ENCODE measurements at places on chromosomes 1 and 21.

DNA sequence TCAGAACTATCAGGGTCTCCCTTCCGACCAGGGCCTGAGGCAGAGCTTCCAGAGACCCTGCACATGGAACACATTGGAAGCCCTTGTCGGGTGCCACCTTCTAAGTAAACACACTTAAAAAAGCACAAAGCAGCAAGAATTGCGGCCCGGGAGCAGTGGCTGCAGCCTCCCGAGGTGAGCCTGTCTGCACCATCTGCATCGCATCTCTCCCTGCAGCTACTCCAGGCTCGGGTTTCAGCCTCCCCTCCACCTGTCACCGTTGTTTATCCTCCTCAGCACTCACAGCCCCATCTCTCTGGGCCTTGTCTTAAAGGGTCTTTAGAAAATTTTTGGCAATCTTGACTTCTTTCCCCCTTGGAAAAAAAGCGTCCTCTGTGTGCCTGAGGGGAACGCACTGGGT is 95.1 kb upstream of the ARHGEF16 start:
- no peak for DNase-seq

GRCh38 chr1:162384601-162385279 is 3.2 kb downstream of the C1orf226 start:
- no peak for DNase-seq

GRCh38 chr1:31980835-31981455 is 32.7 kb upstream of the KHDRBS1 start:
- no peak for DNase-seq

GRCh38 chr1:151680391-151680790 is 36.2 kb downstream of the CELF3 start:
- DNase-seq, result peak; percentile 32

DNA sequence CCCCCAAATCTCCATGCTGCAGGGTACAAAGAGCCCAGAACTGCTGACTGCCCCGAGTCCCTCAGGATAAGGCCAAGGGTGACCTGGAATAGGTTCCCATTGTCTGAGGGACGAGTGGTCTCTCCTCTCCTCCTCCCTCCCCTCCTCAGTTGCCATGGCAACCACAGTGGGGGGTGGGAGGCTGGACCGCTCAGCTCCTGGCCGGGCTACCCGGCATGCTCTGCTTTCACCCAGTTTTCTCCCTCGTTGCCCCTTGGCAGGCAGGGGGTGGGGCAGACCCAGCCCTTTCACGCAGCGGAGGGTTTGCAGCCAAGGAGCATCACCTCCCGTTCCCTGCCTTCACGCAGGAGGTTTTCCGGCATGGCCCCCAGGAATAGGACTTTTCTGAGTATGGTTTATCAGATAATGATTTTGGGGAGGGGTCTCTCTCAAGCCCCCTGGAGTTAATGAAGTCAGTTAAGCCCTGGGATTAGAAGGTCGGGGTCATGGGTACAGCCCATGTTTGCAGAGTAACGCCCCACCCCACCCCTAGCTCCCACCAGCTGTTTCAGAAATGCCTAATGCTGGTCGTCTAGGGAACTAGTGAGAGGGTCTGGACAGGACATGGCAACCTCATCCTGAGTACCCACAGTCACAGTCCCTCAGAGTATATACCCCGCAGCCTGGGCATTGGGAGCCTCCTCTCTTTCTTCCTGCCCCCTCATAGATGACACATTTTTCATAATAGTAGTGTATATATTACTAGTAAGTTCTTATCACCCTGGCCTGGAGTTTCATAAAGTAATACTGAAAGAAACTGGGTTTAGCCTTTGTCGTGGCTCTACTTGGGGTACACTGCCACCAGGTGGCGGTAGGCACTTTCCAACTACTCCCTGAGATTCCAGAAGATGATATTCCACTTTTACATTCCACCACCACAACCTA is 20.7 kb downstream of the C1QB start:
- peak; percentile 54 for DNase-seq

- DNase-seq, result peak; percentile 30
Measured at GRCh38 chr1:107357376-107357775, 216.5 kb downstream of the NTNG1 start.

GRCh38 chr1:7409278-7409677 is 361.8 kb upstream of the VAMP3 start:
- no peak for DNase-seq

- no peak for DNase-seq
Measured at GRCh38 chr1:206447422-206447765, 22.9 kb upstream of the IKBKE start.
